ENCODE measurements at places on chromosomes 3 and 15.

- DNase-seq, result no peak
Observed at GRCh38 chr3:81043660-81044199, 717.7 kb downstream of the GBE1 start.

GRCh38 chr3:167078070-167078622 lies 302.0 kb downstream of the ZBBX start:
- no peak for DNase-seq

GRCh38 chr3:13086531-13086981 lies 13.3 kb upstream of the IQSEC1 start:
- no peak for DNase-seq

DNA sequence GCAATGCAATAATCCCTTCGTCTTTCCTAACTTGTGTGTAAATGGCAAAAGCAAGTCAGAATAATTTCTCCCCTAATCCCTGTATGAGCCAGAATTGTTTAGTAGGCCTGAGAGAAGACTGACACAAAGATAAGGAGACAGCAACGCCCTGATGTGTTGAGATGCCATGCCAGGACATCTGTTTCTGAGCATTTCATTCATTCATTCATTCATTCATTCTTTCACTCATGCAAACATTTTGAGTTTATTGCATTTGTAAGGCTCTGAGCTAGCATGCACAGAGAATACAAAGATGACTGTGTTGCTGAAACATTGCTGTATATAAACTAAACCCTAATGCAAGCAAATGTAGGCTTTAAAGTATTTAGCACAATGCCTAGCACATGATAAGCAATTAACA lies 127.4 kb downstream of the TMCC1 start:
- DNase-seq, result no peak

DNA sequence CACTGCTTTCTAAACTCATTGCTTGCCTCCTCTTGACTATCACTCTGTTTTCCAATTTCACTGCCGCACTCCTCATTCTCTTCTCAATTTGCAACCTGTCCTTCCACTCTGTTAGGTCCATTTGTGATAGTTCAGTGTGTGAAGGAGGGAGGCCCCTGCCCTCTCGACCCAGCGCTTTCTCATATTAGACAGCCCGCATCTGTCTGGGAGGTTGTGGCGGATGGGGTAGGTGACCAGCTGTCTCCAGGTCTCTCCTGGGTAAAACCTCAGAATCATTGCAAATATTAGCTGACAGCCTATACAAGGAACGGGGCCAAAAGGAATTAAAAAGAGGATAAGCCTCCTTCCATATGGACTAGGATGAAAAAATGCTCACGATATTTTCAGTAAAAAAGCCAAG lies 358.3 kb downstream of the SHQ1 start:
- no peak for DNase-seq

DNA sequence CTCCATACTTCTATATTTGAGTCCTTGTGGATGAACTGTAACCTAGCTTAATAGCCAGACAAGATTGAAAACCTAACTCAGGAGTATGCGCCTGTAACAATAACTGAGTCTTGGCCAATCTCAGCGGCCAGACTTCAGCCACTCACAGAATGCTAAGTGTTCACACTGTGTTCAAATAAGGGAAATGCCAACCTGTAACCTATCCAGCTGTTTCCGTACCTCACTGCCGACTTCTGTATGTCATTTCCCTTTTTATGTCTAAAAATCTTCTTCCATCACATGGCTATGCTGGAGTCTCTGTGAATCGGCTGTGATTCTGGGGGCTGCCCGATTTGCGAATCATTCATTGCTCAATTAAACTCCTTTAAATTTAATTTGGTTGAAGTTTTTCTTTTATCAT lies 169.2 kb downstream of the NFKBIZ start:
- DNase-seq, result no peak

- DNase-seq, result no peak
Observed at GRCh38 chr3:123499322-123499721, 50.4 kb upstream of the ADCY5 start.

DNA sequence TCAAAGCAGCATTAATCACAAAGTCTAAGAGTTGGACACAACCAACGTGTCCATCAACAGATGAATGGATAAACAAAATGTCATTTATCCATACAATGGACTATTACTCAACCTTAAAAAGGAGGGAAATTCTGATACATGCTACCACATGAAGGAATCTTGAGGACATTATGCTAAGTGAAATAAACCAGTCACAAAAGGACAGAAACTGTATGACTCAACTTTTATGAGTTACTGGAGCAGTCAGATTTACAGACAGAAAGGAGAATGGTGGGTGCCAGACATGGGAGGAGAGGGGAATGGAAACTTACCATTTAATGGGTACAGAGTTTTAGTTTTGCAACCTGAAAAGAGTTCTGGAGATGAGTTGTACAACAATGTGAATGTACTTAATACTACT lies 43.0 kb upstream of the SEC13 start:
- DNase-seq, result no peak

DNA sequence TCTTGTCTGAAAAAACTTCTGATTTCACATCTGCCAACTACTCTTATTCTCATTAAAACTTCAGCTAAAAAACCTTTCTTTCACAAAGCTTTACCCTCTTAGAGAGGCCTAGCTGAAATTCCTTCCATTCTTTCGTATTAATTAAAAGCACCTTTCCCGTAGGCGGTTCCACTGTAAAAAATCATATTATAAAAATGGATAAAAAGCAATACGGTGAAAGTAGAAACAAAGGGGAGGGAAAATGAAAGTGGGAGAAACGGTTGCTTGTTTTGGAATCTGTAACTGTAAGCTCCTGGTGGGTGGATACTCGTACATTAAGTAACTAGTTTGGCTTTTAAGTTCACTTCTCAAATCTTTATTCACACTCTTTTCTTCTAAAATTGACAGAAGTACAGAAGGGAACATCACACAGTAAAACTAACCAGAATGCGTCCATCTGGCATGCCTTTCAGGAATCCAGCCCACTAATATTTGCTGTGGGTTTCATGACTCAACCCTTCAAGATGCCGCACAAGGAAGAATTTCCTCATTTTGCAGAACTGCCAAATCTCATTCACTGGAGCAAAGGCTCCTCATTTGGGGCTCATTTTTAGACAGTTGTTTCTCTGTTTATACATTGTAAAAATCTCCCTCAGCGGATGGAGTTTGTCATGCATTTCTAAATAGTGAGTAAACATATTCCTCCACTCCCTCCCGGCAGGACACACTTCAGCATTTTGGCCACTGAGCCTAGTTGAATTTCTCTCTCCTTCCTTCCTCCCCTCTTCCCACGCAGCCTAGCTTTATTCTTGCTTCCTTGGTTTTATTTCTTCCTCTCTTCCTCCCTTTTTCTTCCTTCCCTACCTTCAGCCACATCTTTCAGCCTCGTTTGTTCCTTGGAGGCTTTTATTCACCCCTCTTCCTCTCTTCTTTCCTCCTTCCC lies 419.5 kb upstream of the NAALADL2 start:
- no peak for DNase-seq

GRCh38 chr3:196559826-196560225 lies 8.5 kb downstream of the WDR53 start:
- DNase-seq, result no peak

GRCh38 chr15:88178631-88179030 lies 77.9 kb downstream of the NTRK3 start:
- DNase-seq, result no peak

GRCh38 chr3:13041113-13041776 lies 32.0 kb downstream of the IQSEC1 start:
- no peak for DNase-seq
